Stimulated activated CD8-positive, alpha-beta memory T cell treated with anti-CD3 and anti-CD28 coated beads, Interleukin-7, amount 100 ng/mL, for 1 hour (primary cell): ENCODE measurements at places on chromosomes 4 and X.

- no peak for DNase-seq
Observed at GRCh38 chr4:159451006-159451405, 348.1 kb downstream of the RAPGEF2 start.

DNA sequence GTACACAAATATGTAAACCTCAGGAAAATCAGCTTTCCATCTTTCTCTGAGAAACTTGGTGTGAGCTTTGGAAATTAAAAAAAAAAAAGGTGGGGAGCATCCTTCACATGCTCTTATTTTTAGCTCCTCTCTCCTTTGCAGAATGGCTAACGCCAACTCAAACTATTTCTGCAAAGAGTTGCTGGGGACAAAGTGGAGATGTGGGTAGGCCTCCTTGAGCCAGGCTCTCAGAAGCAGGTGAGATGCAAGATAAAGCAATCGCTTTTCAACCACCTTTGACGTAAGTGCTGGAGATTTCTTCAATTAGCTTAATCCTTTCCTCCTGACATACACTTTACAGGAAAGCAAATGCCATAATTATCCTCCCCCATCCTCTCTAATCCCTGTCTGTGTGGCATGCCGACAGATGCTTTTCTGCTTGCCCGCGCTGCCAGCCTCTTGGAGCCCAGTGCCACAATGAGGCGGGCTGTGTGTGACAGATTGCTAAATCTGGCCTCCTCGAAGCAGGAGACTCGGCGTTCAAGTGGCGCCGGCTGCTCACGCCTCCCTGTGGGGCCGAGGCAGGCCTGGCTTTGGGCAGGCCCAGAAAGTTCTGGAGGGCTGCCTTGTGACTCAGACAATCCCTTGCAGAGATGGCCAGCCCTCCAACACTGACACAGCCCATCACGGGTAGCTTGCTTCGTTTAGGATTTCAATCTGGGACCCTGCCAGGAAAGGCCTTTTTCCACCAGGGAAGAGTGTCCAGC lies 64.9 kb upstream of the SOD3 start:
- DNase-seq = no peak

- no peak for DNase-seq
Observed at GRCh38 chrX:153526042-153526441, 8.6 kb downstream of the ATP2B3 start.

DNA sequence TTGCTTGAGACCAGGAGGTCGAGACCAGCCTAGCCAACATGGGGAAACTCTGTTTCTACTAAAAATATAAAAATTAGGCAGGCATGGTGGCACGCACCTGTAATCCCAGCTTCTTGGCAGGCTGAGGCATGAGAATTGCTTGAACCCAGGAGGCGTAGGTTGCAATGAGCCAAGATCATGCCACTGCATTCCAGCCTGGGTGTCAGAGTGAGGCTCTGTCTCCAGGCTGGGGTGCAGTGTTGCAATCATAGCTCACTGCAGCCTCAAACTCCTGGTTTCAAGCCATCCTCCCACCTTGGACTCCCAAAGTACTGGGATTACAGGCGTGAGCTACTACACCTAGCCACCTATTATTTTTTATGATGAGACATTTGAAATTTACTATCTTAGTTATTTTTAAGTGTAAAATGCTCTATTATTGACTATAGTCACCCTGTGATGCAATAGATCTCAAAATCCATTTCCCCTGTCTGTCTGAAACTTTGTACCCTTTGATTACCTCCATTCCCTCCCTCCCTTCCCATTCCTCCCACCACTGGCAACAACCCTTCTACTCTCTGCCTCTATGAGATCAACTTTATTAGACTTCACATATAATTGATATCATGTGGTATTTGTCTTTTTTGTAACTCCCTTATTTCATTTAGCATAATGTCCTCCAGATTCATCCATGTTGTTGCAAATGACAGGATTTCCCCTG lies 23.4 kb downstream of the HMGB3 start:
- DNase-seq = no peak

DNA sequence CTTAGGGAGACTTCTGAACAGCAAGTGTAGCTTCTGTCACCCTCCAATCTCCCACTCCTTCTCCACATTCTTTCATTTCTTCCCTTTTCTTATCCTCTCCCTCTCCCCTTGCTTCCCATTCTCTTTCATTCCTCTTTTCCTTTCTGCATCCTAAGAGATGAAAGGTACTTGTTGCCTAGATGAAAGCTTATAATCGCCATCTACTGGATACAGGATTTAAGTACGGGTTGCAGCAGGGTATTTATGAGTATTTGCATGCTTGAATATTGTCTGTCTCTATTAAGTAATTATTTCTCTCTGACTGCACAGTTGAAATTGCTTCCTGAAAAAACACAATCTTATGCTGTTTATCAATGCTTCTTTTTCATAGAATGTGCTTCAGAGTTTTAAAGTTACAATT lies 174.0 kb upstream of the TENT5D start:
- no peak for DNase-seq

- DNase-seq = no peak
Observed at GRCh38 chrX:126985027-126985426, 165.5 kb downstream of the PRR32 start.

DNA sequence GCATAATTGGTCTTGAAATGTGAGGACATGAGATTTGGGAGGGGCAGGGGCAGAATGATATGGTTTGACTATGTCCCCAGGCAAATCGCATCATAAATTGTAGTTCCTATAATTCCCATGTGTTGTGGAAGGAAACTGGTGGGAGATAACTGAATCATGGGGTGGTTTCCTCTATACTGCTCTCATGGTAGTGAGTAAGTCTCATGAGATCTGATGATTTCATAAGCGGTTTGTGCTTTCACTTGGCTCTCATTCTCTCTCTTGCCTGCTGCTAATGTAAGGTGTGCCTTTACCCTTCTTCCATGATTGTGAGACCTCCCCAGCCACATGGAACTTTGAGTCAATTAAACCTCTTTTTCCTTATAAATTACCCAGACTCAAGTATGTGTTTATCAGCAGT lies 2595.9 kb downstream of the PCDH7 start:
- DNase-seq = no peak

- no peak for DNase-seq
Observed at GRCh38 chr4:123631786-123632692, 235.4 kb downstream of the SPRY1 start.

DNA sequence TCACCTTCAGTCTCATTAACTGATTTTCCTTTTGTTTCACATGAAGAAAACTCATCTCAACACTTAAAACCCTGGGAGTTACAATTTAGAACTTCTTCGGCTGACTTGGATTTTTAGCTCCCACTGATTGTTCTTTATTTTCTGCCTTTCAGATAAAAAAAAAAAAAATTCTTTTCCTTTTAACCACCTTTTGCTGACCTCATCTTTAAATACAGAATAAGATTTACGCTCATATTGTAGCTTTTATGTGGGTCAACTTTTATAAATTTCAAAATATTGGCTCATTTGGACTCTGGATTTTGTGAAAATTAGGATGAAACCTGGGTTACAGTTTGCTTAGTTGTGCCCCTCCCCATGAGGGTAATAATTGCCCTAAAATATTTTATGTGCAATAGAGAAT lies 659.3 kb downstream of the ZNF674 start:
- DNase-seq = no peak

- no peak for DNase-seq
Observed at GRCh38 chr4:839675-840443, 13.9 kb upstream of the CPLX1 start.

DNA sequence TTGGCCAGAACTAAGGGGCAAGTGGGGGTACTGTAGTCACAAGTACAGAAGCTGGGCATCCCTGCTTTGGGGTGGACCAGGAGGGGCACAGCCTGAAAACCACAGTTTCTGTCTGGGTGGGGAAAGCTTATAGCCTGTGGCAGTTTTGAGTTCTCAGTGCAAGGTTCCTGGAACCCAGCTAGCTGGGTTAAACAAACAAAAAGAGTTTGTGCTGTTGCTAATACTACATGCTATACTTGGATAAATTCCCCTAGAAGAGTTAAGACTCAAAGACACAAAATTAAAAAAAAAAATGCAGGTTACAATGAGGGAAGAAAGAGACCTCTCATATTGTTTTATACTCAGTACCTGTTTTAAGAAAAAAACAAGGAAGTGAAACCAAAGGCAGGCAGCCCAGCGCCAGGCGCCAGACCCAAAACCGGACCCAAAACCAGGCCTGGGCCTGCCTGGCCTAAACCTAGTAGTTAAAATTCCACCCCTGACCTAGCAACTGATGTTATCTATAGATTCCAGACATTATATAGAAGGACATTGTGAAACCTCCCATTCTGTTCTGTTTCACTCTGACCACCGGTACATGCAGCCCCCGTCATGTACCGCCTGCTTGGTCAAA lies 50.8 kb downstream of the SLC2A9 start:
- DNase-seq = no peak

- no peak for DNase-seq
Observed at GRCh38 chr4:109979920-109980717, 67.4 kb downstream of the EGF start.

DNA sequence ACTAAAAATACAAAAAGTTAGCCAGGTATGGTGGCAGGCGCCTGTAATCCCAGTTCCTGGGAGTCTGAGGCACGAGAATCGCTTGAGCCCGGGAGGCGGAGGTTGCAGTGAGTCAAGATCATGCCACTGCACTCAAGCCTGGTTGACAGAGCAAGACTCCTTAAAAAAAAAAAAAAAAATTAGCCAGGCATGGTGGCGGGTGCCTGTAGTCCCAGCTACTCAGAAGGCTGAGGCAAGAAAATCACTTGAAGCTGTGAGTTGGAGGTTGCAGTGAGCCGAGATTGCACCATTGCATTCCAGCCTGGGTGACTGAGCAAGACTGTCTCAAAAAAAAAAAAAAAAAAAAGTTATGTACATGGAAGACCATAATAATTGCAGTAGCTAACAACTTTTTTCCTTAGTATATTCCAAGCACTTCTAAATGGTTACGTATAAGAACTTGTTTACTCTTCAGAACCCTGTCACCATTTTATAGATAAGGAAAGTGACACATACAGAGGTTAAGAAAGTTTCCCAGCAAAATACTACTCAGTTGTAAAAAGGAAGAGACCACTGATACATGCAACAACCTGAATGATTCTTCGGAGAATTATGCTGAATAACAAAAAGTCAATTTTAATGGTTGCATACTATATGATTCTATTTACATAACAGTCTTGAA lies 24.5 kb downstream of the RUFY3 start:
- DNase-seq = no peak

- DNase-seq = no peak
Observed at GRCh38 chr4:88937081-88937480, 119.9 kb downstream of the FAM13A start.

DNA sequence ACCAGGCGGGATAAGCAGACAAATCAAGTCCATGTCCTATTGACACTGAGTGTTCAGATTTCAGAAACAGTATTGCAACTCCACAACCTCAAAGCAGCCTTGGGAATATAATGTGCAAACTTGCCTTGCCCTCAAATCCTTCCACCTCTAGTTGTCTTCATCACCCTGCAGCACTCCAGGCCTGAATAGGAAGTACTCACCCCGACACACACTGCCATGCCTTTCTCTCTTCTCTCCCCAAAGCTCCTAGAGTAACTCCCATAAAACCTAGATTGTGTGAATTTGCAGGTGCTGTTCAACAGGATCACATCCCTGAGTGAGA lies 19.6 kb downstream of the ACSL1 start:
- DNase-seq = no peak

- DNase-seq = no peak
Observed at GRCh38 chr4:113086172-113086695, 36.8 kb downstream of the ANK2 start.

DNA sequence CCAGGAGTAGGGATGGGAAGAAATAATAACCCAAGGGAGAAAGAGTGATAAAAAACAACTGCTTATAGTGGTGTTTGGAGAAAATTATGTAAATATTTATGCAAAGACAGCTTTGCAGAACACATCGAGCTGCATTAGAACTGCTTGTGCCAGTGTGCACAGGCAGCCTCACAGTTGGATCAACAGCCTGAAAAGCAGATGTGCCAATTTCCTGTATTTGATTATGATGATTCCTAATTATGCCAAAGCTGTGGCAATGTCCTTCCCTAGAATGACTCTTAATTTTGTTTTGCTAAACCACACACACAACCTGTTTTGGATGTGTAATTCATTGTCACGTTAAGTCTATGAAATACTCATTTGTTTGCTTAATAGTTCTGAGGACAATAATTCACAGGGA lies 30.6 kb upstream of the ANTXR2 start:
- DNase-seq = no peak

- DNase-seq = no peak
Observed at GRCh38 chrX:72268597-72269365, 8.3 kb downstream of the RPS4X start.

- no peak for DNase-seq
Observed at GRCh38 chr4:139470997-139471665, 17.2 kb downstream of the RAB33B start.

DNA sequence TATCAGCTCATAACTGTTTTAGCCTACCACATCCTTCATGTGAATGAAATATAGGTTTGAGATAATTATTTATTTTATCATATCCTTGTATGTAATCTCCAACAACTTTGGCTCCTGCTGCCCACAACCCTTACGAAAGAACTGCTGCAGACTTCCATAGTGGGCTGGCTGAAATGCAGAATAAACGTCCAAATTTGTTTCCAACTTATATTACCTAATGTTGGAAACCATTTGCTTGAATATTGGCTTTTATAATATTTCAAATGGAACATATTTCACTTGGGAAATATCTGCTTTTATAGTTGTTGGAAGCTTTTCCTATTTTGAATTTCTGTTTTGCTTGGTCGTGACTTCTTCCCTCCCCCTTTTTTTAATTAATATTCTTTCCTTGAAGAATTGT lies 45.0 kb upstream of the ITM2A start:
- DNase-seq = no peak

- no peak for DNase-seq
Observed at GRCh38 chrX:3943965-3944364, 230.5 kb upstream of the PRKX start.

DNA sequence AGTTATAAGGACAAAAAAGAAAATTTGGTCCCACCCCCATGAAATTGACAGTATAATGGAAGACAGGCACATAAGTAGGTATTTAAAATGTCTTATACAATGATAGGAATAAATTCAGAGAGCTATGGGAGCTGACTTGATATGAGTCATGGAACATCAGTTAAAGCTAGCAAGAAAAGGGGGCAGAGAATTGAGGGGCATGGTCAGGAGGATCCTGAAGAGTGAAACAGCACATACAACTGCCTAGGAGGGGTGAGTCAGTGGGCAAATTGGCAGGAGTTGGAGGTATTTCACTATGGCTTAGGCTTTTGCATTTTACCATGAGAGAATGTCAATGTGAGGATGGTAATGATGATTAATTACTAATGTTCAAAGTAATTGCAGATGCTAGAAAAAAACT lies 95.4 kb upstream of the BANK1 start:
- no peak for DNase-seq
